ENCODE measurements at places on chromosomes 2 and 18.

DNA sequence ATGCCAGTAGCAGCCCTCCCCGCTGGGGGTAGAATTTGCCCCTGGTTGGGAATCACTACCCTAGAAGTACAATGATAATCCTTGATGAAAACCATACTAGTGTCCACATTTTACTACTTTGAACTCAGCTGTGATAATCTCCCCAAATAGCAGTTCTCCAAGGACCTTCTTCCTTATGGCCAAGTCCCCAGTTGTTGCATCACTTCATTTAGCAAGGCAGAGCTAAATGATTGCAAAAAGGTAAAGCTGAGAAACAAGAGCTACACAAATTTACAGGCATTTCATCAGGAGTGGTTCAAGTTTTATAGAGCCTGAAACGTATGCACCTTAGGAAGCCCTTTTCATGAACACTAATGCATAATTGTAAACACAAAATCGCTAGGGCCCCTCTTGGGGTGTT lies 44.9 kb upstream of the REL start:
- peak; percentile 15 for DNase-seq

GRCh38 chr2:157443090-157443489 lies 799 bp downstream of the CYTIP start:
- DNase-seq: peak; percentile 55

DNA sequence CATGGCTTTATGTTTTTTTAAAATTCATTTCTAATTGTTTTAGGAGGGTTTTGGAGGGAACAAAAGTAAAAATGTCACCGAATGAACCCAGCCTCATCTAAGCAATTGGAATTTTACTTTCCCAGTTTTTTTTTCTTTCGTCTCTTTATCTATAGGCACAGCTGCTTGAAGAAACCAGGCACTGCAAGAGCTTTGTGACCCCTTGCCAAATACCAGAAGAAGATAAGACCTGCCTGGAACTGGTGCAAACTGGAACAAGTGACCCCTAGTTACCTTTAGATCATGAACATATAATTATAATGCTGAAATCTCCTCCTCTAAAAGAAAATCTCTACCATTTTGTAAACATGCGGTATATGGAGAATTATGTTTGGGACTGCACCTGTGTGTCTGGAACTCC lies 100.9 kb downstream of the TSN start:
- DNase-seq: no peak

- no peak for DNase-seq
These were observed 85.9 kb upstream of the ACSL3 start for GRCh38 chr2:222774941-222775340.

DNA sequence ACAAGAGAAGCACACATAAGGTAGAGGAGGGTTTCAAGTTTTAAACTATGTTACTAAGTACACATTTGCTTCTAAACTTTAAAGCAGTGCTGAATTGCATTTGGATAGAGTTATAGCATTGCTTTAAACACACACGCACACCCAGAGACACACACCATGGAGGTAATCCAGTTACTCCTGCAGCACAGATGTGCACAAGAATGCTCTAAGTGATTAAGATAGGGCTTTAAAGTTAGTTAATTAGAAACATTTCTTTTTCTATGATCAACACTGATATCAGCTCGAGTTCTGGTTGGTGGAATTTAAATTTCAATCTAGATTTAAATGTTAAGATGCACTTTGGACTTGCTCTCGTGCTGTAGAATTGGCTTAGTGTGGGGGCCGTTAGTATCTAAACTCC lies 492.3 kb downstream of the ZEB2 start:
- DNase-seq: no peak

GRCh38 chr18:35508030-35508429 lies 10.3 kb upstream of the INO80C start:
- no peak for DNase-seq

DNA sequence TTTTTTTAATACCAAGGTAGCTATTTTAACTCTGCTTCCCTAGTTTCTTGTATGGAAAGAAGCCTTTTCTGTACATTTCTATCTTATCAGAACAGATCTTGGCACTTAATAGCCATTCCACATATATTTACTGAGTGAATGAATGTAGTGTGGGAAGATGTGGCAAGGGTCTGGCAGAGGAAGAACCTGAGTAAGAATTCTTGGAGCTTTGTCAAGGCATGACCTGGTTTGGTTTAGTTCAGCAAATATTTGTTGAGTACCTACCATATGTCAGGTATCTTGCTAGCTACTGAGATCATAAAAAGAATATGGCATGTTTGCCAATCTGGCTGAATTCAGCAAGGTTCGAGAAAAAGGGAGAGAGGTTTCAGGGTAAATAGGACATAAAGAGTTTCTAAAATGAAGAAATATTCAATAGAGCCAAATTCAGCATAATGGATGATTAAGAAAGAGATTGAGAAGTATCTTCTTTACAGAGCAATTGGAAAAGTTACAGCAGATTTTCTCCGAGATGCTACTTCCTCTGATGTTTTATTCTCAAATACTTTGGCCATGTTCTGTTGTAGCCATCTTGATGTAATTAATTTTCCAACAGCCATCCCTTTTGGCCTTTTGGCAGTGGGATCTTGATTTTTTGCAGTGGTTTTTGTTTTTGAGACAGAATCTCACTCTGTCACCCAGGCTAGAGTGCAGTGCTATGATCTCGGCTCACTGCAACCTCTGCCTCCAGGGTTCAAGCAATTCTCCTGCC lies 21.7 kb upstream of the MEP1B start:
- no peak for DNase-seq

- no peak for DNase-seq
These were observed 84.5 kb downstream of the ABI2 start for GRCh38 chr2:203412546-203413331.

- DNase-seq: no peak
These were observed 196.4 kb upstream of the ACVR2A start for GRCh38 chr2:147648471-147648870.

GRCh38 chr2:28721601-28722191 lies 29.9 kb upstream of the PPP1CB start:
- DNase-seq: no peak

DNA sequence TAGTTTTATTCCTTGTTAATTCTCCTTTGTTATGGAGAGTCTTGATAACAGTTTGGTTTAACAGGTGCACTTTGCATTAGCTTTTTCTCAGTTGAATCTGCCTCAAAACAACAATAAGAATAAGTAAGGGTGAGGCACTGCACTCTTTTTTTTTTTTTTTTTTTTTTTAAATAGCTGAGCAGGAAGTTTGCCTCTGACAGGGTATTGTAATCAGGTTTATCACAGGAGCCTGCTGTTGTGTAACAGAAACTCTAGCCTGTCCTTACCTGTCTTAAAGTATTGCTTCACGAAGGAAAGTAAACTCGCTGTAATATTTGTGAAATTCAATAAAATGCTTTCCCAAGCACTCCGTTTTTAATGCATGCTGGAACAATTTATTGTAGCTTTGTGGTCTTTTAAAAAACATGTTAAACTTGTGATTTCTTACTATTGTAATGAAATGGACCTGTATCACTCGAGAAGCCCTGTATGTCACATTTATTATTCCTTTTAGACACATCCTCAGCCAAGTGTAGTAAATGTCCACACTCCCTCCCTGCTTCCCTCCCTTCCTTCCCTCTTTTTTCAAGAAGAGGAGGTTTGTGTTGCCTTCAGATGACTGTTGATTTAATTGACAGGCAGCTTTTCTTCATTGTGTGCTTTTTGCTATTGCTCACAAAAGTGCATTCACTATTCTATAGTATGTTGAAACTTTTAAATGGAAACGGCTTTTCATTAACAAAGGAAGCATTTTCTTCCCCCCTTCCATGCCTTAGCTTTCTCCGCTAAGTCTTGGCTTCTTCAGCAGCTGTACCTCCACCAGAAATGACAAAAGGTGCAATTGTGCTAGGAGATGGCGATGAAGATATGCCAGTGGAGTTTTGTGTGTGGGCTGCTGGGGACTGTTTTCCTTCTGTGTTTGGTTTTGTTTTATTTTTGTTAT lies 52.7 kb downstream of the TAF1B start:
- DNase-seq: no peak

DNA sequence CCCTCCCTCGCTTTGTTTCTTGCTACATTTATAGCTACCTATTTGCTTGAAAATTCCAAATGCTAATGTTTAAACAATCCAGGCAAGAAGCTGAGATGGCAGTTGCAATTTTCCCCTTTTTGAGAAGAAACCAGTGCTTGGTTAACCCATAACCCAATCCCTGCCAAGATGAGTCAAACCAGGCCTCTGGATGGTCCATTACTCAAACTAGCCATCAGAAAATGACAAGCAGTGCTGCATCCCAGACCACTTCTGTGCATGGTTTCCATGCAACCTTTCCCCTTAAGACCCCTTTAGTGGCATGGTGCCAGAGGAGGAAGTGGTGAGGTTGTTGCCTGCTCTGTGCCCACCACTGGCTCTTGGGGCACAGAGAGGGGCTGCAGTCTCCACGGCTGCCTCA lies 131.2 kb upstream of the RMP24 start:
- DNase-seq: peak; percentile 22

GRCh38 chr2:172216477-172216876 lies 113.8 kb upstream of the DLX2 start:
- DNase-seq: no peak

DNA sequence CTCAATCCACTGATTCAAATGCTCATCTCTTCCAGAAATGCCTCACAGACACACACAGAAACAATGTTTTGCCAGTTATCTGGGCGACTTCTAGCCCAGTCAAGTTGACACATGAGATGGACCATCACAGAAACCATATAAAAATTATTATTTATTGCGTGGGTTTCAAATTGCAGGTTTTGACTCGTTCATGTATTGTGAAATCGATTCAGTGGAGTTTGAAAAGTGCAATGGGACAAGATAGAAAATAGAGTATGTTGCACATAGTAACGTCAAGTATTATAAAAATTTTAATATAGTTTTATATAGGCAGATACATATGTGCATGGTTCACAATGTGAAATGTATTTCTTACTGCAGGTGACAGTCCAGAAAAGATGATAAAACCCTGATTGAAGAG lies 100.8 kb downstream of the MRPS9 start:
- DNase-seq: no peak

DNA sequence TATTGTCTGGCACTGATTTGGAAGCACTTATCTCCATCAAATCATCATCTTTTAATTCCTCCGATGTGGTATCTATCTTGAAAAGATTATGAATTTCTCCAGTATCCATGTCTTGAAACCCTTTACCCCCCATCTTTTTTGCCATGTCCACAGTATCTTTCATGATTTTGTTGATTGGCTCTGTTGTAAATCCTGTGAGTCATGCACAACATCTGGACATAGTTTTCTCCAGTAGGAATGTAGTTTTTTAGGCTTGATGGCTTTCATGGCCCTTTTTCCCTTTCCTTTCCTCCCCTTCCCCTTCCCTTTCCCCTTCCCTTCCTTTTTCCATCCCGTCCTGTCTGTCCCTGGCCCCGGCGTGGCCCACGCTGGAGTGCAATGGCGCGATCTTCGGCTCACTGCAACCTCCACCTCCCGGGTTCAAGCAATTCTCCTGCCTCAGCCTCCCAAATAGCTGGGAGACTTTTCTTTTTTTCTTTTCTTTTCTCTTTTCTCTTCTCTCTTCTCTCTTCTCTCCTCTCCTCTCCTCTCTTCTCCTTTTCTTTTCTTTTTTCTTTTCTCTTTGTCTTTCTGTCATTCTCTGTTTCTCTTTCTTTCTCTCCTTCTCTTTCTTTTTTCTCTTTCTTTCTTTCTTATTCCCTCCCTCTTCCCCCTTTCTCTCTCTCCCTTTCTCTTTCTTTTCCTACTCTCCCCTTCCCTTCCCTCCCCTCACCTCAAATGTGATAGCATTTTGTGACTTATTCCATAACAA lies 18.4 kb upstream of the ZNF638 start:
- DNase-seq: no peak

DNA sequence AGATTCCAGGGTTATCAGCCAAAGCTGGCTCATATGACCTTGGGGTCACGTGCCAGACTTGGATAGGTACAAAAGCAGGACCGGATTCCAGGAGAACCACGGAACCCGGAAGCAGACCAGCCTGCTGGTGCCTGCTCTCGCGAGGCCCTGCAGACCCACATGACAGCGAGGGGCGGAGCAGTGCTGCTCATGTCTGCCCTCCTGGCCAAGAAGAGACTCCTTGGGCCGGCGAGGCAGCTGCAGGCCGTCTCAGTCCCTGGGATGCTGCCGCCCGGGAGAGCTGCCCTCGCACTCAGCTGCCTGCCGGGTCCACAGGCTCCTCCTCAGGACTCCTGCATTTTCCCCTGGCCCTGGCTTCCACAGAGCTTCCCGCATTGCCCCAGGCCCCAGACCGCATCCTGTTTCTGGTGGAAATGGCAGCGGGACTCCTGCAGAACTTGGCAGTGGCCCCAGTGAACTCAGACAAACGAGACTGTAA lies 739.5 kb downstream of the SOCS6 start:
- no peak for DNase-seq

DNA sequence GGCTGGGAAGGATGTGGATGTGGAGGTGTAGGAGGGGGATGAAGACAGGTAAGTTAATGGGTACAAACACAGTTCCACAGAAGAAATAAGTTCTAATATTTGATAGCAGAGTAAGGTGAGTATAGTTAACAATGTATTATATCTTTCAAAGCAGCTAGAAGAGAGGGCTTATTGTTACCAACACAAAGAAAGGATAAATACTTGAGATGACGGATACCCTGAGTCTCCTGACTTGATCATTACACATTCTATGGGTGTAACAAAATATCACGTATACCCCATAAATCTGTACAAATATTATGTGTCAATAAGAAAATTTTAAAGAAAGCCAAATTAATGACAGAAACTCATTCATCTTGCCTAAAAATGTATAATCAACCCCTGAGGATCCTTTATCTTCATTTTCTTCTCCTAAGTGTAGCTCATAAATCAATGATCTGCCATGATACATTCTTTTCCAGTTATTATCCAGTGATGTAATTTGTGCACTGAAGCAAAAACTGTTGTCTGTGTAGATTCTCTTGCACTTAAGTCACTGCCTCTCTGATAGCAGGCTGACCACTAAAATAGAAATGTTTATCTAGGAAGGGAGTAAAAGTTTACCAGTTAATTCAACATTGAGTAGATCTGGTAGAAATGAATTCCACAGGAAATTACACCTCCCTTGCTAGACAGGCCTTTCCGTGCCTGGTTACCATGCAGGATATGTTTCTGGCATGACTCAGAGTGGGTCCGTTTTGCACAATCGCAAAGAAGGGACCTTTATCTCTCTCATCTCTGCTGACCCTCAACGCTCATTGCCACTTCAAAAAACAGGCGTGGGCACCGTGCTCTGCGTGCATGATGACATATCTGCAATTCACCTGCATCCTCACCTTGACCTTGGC lies 249.7 kb upstream of the NCKAP5 start:
- no peak for DNase-seq

- no peak for DNase-seq
These were observed 42.6 kb upstream of the ASXL2 start for GRCh38 chr2:25920786-25921415.

All from GM12865 (cell line).